Right hindlimb (tissue), 1 donor: ENCODE measurements at places on chromosomes 5 and 9.

GRCh38 chr5:14041528-14042192, 97.2 kb upstream of the DNAH5 start:
- peak; percentile 55 for DNase-seq

GRCh38 chr9:16642421-16643109, 227.9 kb downstream of the BNC2 start:
- no peak for DNase-seq

GRCh38 chr5:1515921-1516571, 7.7 kb downstream of the LPCAT1 start:
- DNase-seq, result peak; percentile 10

DNA sequence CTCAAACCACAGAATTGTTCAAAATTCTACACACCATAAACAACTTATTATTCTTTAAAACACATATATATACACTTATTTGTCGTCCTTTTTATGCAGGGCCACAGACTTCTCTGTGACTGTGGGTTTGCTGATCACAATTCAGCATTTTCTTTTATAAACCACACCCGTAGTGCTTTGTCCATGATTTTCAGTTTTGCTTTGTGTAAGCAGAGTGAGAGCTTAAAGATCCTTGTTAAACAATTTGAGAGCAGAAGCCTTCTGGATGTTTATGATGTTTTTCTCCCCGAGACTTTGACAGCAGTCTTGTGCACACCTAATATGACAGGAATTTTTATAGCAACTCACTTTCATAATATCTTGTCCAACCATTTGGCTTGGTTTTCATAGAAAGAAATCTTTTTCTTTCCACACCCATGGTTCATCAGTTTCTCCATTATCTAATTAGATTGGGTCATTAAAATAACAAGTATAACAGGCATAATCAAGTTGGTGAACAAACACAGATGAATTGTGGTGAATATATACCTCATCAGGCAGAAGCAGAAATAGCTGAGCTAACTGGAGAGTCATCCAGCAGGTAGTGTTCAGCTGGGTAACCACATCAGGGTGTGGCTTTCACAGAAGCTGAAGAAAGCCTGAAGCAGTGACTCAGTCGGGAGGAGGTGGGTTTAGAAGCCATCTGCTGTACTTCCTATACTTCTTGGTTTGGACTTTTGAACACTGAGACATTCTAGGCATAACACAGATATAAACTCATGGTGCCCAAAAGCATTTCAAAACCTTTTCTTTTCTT, 232.8 kb downstream of the DOCK8 start:
- DNase-seq, result no peak

- no peak for DNase-seq
Measured at GRCh38 chr5:81878333-81878732, 93.5 kb upstream of the ATG10 start.

GRCh38 chr5:19880859-19881436, 107.1 kb downstream of the CDH18 start:
- no peak for DNase-seq

- no peak for DNase-seq
Measured at GRCh38 chr5:167304834-167305469, 986.5 kb upstream of the WWC1 start.

DNA sequence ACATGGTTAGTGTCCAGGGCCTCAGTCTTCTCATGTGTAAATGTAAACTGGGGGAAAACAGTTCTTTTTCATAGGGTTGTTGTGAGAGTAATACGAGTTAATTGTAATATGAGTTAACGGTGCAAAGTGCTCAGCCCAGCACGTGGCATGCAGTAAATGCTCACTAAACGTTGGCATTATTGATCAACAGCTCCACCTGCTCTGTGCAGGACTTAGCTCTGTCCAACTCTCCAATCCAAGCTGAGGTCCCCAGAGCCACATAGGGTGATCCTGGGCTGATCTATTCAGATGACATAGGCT, 28.3 kb downstream of the SPOCK1 start:
- DNase-seq, result no peak

DNA sequence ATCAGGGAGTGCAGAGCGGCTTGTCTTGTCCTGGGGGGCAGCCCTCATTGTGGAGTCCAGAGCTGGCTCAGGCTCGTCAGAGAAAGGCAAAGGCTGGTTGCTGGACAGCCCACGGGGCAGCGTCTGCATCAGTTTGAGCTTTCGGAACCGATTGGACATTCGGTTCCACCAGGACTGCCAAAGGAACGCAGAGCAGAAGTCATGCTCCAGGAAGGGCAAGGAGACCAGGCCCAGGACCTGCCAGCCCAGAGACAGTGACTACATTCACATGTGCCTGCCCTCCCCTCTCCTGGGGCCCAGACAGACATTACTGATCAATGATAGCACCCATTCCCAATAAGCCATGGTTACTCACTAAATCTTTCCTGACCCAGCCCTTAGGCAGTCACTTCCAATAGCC, 18.1 kb downstream of the ANKS6 start:
- DNase-seq, result no peak

DNA sequence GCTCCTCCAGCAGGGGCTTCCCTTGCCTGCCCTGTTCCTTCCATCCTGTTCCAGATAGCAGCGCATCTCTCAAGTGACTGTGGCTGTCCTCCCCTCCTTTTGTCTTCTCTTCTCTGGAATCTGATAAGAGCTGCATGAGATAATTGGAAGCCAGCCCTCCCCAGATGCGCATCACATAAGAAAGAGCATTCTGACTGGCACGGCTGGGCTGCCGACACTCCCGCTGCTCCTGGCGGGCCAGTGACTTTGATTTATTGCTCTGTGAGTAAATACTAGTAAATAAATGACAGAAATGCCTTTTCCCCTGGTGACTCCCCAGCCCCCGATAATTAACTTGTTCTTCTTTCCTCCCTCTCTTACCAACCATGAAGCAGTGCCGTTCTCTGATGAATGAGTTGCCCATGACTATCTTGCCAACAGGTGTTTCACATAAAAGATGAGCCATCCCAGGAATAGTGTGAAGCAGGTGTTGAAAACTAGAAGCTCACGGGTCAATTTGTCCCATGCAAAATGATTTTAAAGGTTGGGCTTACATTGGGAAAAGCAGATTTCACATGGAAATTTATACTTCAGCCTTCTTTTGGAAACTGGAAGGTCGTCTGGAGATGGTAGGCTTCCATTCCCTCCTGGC, 212.3 kb downstream of the ERCC6L2 start:
- DNase-seq, result no peak
